ENCODE measurements at places on chromosomes 2 and 18.

GRCh38 chr2:98245491-98245890, 100.8 kb upstream of the CNGA3 start:
- DNase-seq = no peak

DNA sequence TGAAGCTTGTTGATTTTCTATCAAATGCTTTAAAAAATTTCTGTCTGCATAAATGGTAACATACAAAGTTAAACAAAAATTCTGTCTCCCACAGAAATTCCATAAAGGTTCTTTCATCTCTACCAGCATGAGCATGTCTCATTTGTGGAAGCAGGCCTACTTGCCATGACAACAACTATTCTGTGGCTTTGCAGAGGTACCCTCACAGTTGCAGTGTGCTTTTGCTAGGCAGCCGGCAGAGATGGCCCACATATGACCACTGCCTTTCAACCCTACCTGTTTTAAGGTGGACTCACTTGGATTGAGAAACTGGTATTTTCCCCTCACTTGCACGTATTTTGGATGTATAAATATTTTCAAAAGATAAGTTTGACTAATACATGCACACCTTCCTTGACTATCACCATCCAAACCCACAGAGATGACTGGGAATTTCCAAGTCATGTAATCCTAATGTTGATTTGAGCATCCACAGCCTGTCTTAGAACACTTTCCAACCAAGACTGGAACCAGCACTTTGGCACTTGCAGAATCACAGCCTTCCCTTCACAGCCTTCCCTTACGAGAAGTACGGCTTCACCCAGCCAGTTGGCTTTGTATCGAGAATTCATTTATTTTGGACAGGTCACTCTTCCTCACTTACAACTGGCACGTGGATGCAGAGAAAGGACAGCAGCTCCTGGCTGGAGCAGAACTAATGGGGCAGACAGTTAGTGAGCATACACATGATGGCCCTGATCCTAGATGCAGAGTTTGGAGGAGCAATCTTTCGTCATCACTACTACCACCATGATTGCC, 9.3 kb upstream of the FHL2 start:
- DNase-seq = no peak

DNA sequence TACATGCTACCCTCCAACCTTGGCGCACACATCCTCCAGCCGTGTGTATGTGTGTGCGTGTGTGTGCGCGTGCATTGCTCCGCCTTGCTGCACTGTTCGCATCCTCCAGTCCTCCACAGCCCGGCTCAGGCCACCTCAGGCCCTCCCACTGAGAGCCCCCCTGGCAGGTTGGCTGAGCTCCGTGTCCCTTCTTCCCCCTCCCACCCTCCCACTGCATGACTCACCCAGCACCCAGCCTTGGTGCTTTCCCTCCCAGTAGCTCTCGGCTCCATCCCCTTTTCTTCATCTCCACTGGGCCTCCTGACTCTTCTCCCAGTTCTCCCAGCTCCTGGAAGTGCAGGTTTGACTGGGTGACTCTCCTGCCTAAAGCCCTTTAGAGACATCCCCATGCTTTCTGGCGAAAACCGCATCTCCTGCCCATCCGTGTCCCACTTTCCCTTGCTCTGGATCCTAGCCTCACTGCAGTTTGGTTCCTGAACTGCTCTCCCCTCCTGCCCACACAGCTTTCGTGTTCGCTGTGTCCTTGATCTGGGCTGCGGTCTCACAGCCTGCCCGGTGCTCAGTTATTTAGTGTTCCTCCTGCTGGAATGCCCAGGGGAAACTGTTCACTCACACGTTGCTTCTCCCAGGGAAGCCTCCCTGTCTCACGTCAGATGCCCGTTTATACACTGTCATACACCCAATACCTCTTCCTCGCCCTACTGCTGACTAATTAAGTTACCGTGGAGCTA, 4.9 kb downstream of the TMEM177 start:
- DNase-seq = no peak

- DNase-seq = no peak
These were observed 1469.7 kb upstream of the PIK3C3 start for GRCh38 chr18:40485318-40485717.

- DNase-seq = peak; percentile 80
These were observed 48.8 kb downstream of the C2orf42 start for GRCh38 chr2:70141902-70142589.

GRCh38 chr2:72678024-72678423, 147.8 kb downstream of the EXOC6B start:
- DNase-seq = no peak

- DNase-seq = no peak
These were observed 707.0 kb upstream of the ZEB2 start for GRCh38 chr2:145226901-145227300.

GRCh38 chr2:22907330-22907729, 477.6 kb upstream of the KLHL29 start:
- no peak for DNase-seq

Data from stomach (tissue), 19 donors.